Colonic mucosa (tissue), 4 donors: ENCODE measurements at places on chromosomes 4 and X. TPM values are rescaled to one million over a fixed set of nuclear protein-coding genes. Genes with fewer than 3 reads are reported as not detected.

Gene CDS1
- 44.2 TPM for total RNA-seq

Gene IL13RA2
- total RNA-seq = not detected

Gene DIAPH2
- total RNA-seq = 19.1 TPM

Gene OPN1MW3
- not detected for total RNA-seq

Gene ACSL4
- 27.9 TPM for total RNA-seq

Gene ANKRD50
- 7.1 TPM for total RNA-seq

Gene TMPRSS11A
- total RNA-seq = not detected

Gene PPP1R3F
- 2.8 TPM for total RNA-seq
